ENCODE measurements at places on chromosomes 3 and 15.

GRCh38 chr3:36926292-36926897, 18.5 kb downstream of the TRANK1 start:
- no peak for DNase-seq

GRCh38 chr15:68052431-68052830, 1.7 kb upstream of the PIAS1 start:
- DNase-seq, result no peak

DNA sequence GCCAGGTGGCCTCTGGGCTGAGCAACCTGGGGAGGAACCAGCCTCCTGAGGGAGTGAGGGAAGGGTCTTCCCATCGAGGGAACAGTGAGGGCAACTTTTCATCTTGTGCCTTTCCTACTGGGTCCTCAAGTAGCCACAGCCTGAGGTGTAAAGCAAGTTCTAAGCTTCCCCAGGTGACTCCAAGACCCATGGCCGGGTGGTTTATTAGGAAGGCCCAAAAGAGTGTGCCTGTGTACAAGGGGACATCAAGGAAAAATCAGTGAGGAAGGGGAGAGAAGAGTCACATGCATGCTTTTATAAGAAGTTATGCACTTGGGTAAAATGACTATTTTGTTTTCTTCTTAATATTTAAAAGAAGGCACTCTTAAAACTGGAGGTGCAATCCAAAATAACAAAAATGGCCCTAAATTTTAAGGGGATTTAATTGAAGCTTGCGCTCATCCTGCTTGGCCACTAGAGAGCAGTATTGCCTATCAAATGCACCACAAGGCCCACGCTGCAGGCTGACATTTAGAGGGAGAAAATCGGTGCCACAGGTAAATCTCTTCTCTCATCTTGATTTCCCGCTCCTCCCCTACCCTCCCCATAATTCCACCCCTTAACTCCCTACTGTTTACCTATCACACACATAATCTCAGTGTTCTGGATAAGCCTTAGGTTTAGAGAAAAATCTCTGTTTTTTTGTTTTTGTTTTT, 6.7 kb downstream of the NANOGP8 start:
- DNase-seq, result peak; percentile 72

DNA sequence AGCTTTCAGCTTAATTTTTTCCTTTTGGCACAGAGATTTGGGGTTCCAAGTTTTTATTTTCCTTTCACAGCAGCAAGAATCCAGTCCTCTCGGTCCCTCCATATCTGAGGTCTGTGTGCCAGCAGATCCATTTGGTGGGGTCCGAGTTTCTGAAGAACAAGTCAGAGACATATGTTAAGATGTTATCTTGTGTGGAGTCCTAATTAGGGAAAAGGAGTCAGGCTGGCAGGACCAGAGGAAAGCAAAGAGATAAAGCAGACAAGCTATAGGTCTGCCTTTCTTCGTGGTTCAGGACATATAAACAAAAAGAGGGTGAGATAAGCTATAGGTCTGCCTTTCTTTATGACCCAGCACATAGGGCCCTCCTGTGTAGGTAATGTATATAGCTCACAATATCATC, 54.9 kb downstream of the TMED3 start:
- DNase-seq, result no peak

DNA sequence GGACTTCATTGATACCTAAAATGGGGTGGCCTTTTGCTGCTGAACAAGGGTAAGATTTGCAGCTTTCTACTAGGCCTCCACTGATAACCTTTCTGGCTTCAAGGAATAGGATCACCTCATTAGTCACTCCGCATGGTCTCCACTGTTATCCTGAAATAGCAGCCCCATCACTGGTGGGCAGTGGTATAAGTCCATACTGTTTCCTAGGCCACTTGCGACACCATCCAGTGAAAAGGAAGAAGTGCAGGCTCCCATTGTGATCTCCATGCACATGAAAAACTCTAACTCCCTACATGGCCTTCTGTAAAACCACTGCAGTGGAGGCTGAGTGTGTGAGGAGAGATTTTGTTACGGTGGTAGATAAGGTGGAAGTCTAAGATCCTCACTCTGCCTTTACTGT, 1455.9 kb downstream of the SI start:
- DNase-seq, result no peak

DNA sequence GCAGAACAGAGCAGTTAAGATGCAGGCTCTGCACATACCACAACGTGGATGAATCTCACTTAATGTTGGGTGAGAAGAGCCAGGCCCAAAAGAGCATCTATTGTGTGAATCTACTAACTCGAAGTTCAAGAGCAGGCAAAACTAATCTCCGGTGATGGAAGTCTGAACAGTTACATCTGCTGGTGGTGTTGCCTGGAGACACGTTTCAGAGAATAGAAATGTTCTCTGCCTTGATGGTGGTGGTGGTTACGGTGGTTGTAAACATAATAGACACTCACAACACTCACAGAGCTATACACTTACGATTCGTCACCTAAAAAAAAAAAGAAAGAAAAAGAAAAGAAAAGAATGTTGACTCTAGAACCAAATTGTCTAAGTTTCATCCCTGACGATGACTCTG, 86.8 kb downstream of the LIPC start:
- no peak for DNase-seq

DNA sequence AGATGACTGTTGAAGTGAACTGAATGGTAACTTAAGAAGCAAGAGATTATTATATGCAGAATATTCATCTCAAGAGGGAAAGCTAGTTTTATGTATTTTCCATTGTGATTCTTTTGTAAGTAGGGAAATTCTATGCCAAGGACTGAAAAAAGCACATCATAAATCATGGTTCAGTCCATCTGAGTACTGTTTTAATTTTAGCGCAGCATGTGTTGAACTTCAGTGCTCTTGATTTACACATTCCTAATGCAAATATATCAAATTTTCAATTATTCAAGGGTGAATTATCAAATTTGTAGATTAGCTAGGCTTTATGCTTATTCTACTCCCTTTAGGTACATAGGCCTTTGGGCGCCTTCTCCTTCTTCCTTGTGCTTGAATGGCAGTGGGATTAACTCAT, 50.3 kb upstream of the TCF12 start:
- no peak for DNase-seq

Measured in suppressor macrophage (primary cell).